ENCODE measurements at places on chromosomes 7 and 10.
A peak's percentile ranks its signal among the peaks of the same experiment; 100 is the strongest.

DNA sequence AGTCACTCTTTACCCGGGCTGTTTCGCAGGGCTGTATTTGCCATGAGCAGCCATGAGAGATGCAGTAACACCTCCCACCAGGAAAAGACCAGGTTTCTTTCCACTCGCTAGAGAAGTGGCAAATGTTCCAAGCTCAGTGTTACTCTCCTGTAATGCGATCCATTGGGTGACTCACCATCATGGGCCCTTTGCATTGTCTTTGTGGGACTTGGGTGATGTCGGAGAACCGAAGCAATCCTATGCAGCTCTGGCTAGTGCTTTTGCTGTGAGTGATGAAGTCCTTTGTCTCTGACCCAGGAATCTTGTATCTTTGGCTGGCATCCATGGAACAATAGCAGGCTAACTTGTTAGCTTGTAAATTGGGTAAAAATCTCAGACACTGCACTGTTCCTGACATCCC lies 40.0 kb downstream of the GHRHR start:
- peak; percentile 38 for DNase-seq

- no peak for DNase-seq
These were observed 10.9 kb upstream of the ZFAND2A start for GRCh38 chr7:1170741-1171501.

GRCh38 chr10:46048152-46048551 lies 2.1 kb upstream of the MSMB start:
- no peak for DNase-seq

- DNase-seq, result no peak
These were observed 24.1 kb upstream of the CARD11 start for GRCh38 chr7:3067606-3068380.

DNA sequence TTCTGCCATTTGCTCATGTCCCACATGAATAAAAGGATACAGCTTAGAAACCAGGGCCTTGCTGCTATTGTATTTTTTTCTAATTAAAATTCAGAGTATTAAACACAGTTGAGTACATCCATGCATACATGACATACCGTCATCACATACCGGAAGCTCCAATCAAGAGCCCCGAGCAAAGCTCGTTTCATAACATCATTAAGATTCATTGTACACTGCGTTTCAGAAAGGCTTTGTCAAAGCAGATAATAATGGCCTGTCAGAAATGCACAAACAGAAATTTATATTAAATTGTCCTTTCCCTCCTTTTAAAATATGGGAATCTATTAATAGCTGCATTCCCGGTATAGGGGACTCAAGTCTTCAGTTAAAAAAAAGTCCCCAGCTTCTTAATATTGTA lies 103.4 kb downstream of the PRTFDC1 start:
- no peak for DNase-seq

GRCh38 chr10:4725917-4726606 lies 99.9 kb upstream of the AKR1E2 start:
- no peak for DNase-seq

DNA sequence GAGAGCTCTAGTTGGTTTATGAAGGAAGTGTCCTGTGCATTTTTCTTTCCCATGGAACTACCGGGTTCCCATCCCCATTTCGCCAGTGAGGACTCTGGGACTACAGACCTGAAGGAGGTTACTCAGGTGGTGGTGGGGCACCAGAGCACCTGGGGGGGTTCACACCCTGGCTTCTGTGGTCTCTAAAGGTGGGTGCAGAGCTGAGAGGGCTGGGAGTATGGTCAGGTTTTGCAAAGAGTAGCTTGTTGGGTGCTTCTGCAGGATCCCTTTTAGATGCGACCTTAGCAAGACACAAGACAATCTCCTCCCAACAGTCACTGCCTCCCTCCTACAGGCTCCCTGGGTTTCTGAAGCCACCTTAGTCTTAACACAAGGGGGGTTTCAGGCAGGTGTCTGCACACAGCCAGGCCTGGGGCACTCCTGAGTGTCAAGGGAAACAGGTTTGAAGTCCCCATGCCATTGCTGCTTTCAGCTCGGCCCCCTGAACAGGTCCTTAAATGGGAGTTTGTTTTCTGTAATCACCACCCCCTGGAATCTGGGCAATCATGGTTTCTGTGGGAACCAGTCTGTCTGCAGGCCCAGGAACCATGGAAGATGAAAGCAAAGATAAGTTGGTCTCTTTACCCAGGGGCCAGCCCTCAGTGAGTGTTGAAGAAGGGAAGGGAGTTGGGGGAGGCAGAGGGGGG lies 9.9 kb upstream of the CXCL12 start:
- DNase-seq, result peak; percentile 42

GRCh38 chr7:6718124-6718523 lies 11.4 kb upstream of the ZNF12 start:
- DNase-seq, result no peak

GRCh38 chr7:80475383-80475782 lies 36.5 kb downstream of the GNAT3 start:
- DNase-seq, result no peak

DNA sequence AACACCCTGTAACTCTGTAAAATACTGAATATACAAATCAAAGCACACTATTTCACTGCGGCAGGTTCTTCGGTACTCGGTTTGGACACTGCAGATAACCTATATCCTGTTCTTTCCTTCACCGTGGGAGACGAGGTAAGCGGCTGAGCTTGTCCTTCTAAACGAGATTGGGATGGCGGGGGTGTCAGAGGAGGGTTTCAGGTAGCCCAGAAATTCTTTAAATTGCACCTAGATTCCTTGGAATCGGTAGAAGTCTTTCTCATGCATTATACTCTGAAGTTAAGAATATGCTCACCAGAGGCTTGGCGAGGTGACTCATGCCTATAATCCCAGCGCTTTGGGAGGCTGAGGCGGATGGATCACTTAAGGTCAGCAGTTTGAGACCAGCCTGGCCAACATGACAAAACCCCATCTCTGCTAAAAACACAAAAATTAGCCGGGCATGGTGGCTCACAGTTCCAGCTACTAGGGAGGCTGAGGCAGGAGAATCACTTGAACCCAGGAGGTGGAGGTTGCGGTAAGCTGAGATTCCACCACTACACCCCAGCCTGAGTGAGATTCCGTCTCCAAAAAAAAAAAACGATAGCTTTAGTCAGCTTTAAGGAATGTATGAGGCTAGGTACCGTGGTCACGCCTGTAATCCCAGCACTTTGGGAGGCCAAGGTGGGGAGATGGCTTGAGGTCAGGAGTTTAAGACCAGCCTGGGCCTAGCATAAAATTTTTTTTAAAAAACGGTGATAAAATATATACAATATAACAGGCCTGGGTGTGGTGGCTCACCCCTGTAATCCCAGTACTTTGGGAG lies 10.1 kb upstream of the LAT2 start:
- no peak for DNase-seq

- DNase-seq, result no peak
These were observed 233.4 kb upstream of the HABP2 start for GRCh38 chr10:113319479-113319878.

DNA sequence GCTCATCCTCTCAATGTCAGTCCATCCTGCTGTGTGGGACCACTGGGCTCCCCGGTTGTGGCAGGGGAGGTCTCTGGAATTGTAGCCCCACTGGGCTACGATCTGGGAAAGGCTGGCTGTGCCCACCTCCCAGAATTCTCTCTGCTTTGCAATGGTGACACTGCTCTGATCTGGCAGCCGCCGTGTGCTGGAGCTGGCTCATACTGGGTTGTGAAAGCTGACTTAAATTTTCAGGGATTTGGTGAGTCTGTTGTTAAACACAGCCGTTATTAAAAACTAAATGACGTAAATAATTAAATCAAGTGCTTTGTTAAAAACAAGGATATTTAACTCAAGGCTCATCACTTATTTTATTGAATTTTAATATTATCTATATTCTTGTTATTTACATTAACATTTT lies 160.0 kb downstream of the TAX1BP1 start:
- no peak for DNase-seq

GRCh38 chr7:27316311-27316710 lies 73.7 kb downstream of the EVX1 start:
- no peak for DNase-seq

GRCh38 chr10:93760490-93760889 lies 2.8 kb downstream of the LGI1 start:
- no peak for DNase-seq

- no peak for DNase-seq
These were observed 129.0 kb downstream of the HERPUD2 start for GRCh38 chr7:35565927-35566326.

DNA sequence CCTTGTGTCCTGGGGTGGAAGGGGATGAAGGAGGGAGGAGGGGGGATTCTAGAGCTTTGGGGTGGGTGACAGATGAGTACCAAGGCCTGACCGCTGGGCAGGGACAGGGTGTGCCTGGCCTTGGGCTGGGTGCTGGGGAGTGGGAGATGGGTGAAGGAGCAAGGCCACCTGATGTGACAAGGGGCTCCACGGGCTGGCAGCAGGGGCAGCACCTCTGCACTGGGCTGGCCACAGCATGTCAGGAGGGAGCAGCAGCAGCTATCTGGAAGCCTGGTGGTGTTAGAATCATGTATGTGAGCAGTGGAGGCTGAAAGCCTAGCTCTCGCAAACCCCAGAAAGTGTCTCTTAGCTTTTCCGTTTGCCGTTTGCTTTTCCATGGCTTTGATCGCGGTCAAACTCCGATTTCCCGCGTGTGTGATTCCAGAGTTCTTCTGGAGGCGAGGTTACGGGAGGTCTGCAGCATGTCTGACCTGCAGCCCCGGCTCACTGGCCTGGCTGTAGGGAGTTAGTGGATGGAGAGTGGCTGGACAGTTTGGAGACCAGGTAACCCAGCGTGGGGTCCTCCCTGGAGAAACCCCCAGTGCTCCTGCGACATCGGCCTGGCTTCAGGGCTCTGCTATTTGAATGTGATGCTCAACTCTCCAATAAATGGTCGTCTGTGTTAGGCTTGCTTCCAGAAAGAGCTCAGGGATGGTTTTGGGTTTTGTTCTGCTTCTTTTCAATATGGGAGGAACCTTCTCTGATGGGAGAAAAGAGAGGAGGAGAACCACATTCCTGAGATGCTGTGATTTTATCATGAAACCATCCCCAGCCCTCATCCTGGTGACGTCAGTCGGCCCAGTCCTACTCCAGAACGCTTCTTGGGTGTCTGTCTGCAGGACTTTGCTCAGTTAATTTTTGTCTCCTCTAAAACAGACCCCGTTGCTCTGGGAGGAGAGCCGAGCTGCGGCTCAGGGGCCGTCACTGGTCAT lies 105.5 kb downstream of the CUX1 start:
- peak; percentile 54 for DNase-seq

DNA sequence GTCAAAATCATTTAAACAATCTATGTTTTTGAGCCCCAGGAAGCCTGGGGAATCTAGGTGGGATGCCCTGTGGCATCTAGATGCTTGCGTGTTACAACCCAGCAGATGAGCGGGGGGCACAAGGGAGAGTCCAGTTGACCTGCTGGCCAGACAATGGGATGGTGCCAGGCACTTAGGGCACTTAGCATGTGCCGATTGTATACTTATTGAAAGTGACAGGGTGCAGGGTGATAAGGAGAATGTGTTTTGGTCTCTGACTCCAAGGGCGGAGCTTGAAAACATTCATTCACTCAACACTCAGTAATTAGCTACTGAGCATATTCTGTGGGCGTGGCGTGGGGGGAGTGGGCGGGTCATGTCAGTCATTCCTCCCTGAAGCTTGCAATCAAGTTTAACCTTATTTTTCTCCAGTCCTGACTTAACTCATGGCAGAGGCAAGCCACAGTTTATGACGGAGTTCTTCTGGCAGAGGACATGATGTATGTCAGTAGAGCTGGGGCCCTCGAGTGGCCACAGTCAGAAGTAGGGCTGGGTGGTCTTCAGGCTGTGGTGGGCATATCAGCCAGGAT lies 115.1 kb downstream of the PRKCQ start:
- DNase-seq, result no peak

DNA sequence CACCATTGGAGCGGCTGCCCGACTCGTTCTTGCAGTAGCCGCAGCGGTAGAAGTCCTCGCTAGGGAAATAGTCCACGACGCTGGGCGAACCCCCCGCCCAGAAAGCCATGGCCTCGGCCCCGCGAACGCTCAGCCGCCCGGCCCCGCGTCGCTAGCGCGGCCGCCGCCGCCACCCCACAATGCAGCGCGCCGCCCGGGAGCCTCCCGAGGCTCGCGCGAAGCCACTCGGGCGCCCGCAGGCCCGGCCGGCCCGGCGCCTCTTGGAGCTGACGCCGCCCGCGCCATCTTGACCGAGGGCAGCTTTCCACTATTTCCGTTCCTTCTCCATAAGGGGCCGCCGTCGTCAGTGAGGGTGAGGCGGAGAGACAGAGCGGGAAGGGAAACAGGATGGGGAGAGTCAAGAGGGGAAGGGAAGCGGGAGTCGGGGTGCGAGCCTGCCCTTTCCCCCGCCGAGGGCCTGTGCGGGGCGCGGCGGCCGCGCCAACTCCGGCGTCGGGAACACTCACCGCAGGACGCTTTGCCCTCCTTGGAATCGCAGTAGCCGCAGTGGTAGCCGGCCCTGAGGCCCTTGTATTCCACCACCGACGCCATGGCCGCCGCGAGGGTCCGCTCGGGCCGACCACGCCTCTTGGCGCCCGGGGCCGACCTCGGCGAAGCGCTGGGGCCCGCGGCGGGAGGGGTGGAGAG lies at the start of gene ATE1:
TSS of gene ATE1 (minus strand) at position 191 of the 687 bp plus-strand sequence. CDS start at position 109, 82 bp downstream.
- peak; percentile 97 for DNase-seq

- DNase-seq, result no peak
These were observed 56.5 kb downstream of the SHTN1 start for GRCh38 chr10:116948530-116948870.

DNA sequence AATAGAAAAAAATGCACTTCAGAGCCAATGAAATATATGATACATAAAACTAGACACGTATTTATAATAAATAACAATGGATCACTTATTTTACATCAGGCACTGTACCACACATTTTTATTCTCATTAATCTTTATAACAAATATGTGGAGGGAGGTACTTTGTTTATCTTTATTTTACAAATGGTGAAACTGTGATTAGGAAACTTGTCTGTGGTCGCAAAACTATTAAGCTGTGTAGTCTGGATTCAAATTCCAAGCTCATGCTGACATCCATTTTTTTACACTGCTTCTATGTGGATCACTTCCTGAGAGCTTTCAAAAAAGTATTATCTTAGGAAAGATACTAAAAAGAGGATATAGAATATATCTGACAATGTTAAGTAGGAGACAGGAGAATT lies 978.6 kb downstream of the SORCS1 start:
- no peak for DNase-seq

DNA sequence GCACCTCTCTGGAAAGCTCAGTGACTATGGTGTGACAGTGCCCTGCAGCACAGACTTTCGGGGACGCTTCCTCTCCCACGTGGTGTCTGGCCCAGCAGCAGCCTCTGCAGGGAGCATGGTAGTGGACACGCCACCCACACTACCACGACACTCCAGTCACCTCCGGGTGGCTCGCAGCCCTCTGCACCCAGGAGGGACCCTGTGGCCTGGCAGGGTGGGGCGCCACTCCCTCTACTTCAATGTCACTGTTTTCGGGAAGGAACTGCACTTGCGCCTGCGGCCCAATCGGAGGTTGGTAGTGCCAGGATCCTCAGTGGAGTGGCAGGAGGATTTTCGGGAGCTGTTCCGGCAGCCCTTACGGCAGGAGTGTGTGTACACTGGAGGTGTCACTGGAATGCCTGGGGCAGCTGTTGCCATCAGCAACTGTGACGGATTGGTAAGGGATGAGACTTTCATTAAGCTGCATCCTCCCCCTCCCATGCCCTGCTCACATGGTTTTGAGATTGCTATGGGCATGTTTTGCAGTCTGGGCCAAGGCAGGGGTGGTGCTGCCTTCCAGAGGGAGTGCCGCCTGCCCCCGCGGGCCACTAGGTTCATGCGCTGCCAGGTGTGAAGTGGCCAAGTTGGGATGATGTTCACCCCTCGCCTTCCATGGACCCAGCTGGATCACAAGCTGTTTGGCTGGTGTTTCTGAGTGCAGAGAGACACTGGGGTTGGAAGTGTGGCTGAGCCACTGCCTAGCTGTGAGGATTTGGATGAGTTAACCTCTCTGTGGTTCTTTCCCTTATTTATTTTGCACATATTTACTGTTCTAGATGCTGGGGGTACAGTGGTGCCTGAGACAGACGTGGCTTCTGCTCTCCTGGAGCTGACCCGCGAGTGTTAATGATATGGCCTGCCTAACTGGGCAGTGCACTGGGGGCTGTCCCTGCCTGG lies 2.5 kb downstream of the ADAMTS14 start:
- DNase-seq, result no peak

Data from spleen (tissue), 13 donors.